ENCODE measurements at places on chromosomes 12 and 14. TPM values are rescaled to one million over a fixed set of nuclear protein-coding genes. Genes with fewer than 3 reads are reported as not detected.
A peak's percentile ranks its signal among the peaks of the same experiment; 100 is the strongest.

GRCh38 chr12:34166427-34167060 is 144.2 kb downstream of the ALG10 start:
- no peak for DNase-seq

DNA sequence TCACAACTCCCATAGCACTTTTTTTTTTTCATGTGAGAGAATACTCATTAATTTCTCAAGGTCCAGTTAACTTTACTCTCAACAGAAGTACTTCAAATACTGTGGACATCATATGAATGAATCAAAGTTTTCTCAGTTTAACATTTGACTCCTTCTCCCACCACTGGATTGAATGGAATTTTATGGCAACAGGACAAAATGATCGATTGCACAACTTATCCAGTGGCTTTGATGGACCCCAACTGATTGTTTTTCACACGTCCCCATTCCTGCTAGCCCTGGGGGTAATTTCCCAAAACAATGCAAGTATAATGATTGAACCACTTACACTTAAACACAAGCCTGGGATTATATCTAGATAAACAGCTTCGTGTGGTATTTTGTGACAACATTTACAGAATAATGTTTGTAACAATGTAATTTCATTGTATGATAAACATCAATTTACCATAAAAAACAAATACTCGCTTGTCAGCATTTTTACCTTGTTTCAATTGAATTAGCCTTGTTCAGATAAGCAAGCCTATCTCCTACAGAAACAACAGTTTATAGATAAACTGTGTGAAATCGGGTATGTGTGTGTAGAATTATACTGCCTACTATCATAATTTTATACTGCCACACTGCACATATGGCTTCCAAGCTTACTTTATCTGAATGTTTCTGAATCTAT is 60.9 kb downstream of the SOX5 start:
- DNase-seq, result no peak

- no peak for DNase-seq
These were observed 54.9 kb upstream of the NUDT4 start for GRCh38 chr12:93322784-93323183.

GRCh38 chr12:49974677-49975317 is 2.0 kb downstream of the AQP6 start:
- DNase-seq, result no peak

The RFX4 gene
- total RNA-seq, result not detected

The RNASE4 gene
- 9.2 TPM for total RNA-seq

The CCDC38 gene
- total RNA-seq, result not detected

DNA sequence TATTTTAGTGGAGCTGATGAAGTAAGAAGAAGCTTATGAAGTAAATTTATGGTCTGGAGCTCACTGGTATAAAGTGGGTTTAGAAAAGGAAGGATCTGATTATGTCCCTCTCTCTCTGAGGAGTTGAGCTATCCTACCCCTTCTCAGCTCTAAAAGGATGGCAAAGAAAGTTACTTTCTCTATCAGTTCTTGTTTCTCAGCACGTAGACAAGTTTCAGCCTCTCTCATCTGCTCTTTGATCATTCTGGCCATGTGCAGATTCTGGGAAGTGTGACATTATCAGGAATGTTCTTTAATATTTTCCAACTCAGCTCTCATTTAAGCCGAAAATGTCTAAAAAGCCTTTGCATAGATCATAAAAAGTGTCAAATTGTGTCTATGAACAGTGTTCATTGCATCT is 5.8 kb upstream of the EGLN3 start:
- DNase-seq, result no peak

The FGF23 gene
- not detected for total RNA-seq

The EML5 gene
- 0.11 TPM for total RNA-seq

DNA sequence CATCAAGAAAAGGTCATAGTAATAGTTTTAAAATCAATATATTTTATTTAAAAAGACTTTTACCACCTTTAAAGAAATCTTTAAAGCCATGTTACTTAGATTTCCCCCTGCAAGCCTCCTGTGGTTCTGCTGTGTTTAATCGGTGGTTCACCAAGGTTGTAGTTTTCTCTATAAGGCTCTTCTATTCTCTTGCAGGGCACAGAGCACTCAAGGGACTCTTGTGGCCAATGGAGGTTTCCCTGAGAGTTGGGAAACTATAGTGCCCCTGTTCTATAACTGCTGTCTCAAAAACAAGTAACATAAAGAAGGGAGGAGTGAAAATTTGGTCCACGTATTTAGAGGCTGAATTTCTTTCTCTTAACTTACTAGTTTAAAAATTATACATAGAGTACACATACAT is 25.0 kb downstream of the DACT1 start:
- no peak for DNase-seq

- no peak for DNase-seq
These were observed 85.1 kb upstream of the ARHGAP5 start for GRCh38 chr14:31992011-31992447.

DNA sequence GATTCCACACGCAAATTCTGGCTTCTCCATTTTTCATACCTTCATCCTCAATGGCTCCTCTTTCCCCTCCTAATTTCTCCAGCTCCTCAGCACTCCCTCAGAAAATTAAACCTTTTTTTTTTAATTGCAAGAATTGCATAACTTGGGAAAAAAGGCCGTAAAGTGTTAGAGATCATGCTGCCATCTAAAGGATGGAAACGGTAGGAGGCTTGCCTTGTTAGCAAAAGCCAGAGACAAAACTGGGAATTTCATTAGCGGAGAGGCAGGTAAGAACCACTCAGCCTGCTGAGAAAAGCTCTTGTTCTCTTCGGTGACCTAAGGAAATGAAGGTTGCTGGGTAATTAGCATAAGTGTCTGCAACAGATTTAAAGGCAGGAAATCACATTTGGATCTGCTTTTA is 204.3 kb downstream of the AEBP2 start:
- no peak for DNase-seq

The OR4K15 gene
- not detected for total RNA-seq

The ADAM20 gene
- 0.65 TPM for total RNA-seq

The LMNTD1 gene
- total RNA-seq, result not detected

GRCh38 chr12:112126911-112127310 is 1.6 kb downstream of the TRAFD1 start:
- peak; percentile 1 for DNase-seq

The SMIM41 gene
- total RNA-seq, result not detected

DNA sequence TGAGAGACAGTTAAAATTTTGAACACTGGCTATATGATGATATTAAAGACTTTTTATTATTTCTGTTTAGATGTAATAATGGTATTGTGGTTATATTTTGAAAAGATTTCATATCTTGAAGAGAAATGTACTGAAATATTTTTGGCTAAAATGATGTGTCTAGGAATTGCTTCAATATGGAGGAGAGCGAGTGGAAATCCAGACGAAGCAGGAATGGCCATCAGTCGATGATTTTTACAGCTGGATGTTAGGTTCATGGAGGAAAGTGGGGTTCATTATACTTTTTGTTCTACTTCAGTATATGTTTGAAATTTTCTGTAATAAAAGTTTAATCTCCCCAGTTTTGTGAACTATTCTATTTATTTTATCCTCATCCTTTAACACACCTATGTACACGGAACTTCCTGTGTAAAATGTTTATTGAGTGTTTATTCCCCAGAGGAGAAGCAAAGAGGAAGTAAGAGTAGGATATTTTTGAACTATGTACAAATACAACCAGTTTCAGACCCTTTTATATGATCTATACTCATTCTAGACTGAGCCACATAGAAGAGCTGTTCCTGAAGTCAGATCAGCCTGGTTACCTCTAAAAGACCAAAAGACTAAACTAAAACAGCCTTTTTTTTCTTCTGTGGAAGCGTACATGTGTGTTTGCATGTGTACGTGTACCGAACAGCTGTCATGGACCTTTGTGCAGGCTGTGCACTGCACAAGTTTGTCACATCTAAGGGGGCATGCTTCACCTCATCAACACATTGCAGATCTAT is 211.0 kb upstream of the NUDT4 start:
- no peak for DNase-seq

The HCAR3 gene
- total RNA-seq, result 0.32 TPM

The SLCO1B1 gene
- 0.18 TPM for total RNA-seq

- DNase-seq, result no peak
These were observed 39.4 kb downstream of the IFNG-AS1 start for GRCh38 chr12:68028647-68029046.

The CLEC2D gene
- total RNA-seq, result 6.6 TPM

The NXPH4 gene
- total RNA-seq, result 10.6 TPM

- peak; percentile 74 for DNase-seq
These were observed 3.0 kb upstream of the IFI27L2 start for GRCh38 chr14:94132285-94132887.

The MANSC4 gene
- not detected for total RNA-seq

DNA sequence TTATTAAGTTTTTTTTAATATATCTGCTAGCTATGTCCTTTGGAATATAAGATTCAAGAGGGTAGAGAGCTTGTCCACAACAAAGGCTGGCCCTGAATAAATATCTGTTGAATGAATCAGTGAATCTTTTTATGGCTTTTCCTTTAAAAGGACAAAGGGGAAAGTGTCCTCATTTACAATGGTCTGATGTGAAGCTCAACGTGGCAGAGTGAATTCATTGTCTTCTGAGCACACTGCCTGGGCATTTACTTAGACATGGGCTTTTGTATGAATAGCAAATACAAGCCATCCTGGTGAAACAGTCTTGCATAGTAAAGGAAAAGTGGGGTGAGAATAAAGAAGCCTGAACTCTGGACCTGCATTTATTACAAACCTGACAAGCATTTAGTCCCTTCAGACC is 201.2 kb downstream of the NELL2 start:
- no peak for DNase-seq

GRCh38 chr12:32455607-32456071 is 56.3 kb downstream of the FGD4 start:
- DNase-seq, result peak; percentile 69

The HOXC13 gene
- total RNA-seq, result 7.3 TPM

GRCh38 chr14:74634964-74635363 is 22.9 kb upstream of the LTBP2 start:
- no peak for DNase-seq

DNA sequence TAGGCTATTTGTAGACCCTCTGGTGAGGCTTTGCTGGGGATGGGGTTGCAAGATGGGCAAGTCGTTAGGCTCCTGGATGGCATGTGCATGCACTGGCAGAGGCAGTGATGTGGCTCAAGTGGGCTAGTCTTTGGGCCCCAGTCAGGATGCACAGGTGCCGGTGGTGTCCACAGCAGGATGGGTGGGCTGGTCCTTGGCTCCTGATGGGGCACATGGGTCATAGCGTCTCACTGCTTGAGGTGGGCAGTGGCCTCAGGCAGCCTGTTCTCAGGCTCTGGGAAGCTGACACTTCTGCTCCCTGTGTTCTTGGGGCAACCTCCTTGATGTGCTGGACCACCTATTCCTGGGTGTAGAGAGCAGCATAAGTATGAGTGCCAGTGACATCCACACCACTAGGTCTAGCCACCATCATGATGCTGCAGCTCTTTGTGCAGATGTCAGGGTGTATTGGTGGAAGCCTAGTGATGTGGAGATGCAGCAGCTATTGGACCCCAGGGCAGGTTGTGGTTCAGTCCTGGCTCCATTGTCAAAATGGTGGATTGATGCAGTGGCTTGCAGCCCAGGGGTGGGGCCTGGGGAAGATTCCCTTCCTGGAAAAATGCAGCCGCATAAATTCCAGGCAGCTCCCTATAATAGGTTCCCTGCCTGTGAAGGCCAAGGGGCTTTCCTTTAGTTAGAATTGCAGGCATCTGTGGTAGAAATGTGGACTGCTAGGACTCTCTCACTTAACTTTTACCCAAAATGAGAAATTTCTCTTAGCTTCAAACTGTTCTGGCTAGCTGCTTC is 742.5 kb upstream of the MDGA2 start:
- no peak for DNase-seq
